Activated CD4-positive, alpha-beta memory T cell treated with anti-CD3 and anti-CD28 coated beads for 36 hours (primary cell): ENCODE measurements at places on chromosomes 16 and 17. TPM values are rescaled to one million over a fixed set of nuclear protein-coding genes. Genes with fewer than 3 reads are reported as not detected.

DNA sequence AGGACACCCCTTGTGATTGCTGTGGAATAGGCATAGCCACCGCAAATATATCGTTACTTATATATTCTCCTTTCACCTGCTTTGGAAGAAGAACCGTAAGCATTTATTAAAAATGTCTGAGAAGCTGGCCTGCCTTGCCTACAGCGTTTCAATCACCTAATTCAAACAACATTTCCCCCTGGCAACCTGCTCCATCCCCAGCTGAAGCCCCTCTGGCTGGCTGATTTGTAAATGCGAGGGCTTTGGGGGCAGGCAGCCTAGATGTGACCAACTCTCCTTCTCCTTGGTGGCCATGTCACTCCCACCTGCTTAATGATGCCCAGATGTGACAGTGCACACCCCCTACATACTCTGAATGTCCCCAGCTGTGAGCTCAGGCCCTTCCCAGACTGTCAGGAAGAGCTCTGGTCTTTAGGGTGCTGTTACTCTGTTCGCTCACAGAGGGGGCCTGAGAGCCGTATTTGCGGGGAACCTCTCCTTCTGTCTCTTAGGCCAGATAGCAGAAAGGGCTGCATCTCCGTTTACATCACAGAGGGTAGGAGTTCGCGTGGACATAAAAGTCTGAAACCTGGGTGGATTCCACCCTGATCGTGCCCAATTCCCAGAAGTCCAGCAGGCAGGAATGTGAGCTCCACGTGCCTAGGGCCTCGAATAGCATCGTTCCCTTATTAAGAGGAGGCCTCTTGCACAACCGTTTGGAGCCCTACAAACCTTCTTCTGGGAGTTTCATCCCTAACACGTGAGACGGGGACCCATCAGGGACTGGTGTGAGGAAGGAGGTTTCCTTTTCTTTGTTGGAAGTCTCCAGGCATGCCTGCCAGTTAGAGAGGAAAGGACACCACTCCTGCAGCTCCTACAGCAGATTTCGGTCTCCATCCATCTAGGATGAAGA, 2.4 kb upstream of the SDK2 start:
- DNase-seq = no peak

GRCh38 chr17:1731194-1731506, 6.6 kb downstream of the WDR81 start:
- DNase-seq = no peak

- no peak for DNase-seq
Measured at GRCh38 chr16:48489376-48489775, 104.2 kb upstream of the SIAH1 start.

Gene GALNS
- total RNA-seq = 22.0 TPM

Gene ZSCAN32
- 11.9 TPM for total RNA-seq
